ENCODE measurements at places on chromosomes 1 and 21.
A peak's percentile ranks its signal among the peaks of the same experiment; 100 is the strongest.

DNA sequence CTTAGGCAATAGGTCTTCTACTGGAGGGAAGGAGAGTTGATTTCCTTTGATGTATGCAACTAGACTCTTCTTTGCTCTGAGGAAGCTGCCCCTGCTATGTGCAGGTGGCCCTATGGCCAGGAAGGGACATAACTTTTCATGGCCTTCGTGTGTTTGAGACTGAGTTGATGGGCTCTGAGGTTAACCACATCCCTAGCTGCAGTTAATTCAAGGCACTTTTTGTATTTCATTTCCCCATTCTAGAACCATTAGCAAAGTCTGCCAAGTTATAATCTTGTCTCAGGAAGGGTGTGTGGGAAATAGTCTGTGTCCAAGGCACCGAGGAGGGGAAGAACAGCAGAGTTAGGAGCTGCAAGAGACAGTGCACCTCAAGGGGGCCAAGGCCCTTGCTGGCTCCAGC lies 2.5 kb downstream of the FCRL4 start:
- no peak for DNase-seq

DNA sequence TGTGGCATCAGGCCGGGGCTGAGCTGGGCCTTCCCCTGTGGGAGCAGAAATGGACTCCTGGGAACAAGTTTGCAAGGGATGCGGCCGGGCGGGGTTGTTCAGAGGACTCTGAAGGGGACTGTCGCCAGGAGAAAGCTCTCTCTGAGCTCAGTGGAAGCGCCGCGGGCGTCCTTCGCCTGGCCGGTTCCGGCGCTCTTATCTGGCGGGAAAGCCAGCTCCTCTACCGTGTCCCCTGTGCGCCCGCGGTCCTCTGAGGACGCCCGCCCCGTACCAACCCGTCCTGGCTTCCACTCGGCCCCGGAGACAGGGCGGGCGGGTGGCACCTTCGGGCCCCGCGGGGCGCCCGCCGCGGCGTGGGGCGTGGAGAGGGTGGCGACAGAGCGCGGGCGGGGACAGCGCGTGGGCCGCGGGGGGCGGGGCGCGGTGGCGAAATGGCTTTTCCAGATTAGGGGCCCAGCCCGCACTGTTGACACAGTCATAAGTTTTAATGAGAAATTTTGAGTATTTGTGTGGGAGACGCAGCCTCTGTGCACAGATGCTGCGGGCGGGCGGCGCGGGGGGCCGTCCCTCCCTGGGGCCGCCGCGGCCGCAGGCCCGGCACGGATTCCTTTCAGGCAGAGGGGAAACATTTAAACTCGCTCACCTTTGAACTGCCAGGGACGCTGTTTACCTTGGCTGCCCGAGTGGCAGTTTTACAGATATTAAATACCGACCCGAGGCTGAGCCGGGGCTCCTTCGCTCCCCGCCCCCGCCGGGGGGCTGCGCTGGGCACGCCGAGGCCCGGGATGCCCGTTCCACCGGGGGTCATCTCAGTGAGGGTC lies 70.2 kb downstream of the FOXD2 start:
- DNase-seq: no peak

- no peak for DNase-seq
Observed at GRCh38 chr1:150268340-150268704, 494 bp downstream of the APH1A start.

DNA sequence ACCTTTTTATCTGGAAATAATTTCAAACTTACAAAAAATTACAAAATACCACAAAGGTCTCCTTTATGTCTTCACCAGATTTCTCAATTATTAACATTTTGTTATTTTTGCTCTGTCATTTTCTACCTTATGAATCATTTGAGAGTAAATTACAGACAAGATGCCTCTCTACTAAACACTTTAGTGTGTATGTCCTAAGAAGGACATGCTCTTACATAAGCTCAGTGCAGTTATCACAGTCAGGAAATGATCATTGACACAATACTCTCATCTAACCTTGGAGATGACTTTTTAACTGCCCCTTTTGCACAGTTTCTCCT lies 378.9 kb upstream of the RUNX1 start:
- DNase-seq: peak; percentile 65

- DNase-seq: no peak
Observed at GRCh38 chr1:212286556-212287131, 1.4 kb downstream of the PPP2R5A start.

GRCh38 chr1:13783551-13783950 lies 83.6 kb downstream of the PRDM2 start:
- DNase-seq: peak; percentile 52

DNA sequence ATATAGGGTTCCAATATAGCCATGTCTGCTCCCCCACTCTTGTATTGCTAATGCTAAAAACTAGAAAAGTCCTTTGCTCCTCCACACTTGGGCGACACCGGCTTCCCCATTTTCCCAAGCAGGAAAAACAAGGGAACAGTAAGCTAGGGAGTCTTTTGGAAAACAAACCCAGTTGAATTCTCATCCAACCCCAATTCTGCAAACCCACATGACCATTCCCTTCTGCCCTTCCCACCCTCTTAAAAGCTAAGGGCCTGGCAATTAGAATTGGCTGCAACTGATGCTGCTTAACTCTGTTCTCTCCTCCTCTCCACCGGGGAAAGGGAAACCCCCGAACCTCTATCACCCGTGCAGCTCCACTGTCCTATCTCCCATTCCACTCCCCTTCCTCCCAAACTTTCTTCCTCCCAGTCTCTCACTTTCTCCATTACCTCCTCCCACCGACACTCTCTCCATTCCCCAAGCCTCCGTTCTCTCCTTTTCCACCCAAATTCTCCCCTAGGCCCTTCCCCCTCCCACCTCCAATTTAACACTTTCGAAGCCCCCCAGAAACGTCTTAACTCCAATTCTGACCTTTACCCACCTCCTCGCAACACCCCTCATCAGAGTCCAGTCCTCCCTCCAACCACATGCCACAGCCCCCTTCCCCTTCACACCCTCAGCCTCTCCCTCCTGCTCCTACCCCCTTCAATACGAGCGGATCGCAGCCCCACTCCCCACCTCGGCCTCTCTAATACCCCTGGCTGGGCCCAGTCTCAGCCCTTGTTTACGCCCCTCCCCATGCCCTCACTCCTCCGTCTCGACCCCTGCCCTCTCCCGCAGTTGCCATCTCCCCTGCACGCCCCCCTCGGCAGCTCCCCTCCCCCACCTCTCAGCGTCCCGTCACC lies 701 bp downstream of the DEDD start:
- no peak for DNase-seq

DNA sequence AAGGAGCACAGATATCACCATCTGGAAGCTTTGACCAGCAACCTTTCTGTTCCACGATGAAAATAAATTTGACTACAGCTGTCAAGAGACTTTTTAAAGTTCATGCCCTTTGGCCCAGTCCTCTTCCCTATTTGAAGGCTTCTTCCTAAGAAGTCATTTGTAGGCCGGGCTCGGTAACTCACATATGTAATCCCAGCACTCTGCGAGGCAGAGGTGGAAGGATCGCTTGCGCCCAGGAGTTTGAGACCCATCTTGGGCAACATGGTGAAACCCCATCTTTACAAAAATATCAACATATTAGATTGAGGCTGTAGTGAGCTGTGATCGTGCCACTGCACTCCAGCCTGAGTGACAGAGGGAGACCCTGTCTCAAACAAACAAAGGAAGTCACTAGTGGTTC lies 58.3 kb upstream of the IFFO2 start:
- no peak for DNase-seq

DNA sequence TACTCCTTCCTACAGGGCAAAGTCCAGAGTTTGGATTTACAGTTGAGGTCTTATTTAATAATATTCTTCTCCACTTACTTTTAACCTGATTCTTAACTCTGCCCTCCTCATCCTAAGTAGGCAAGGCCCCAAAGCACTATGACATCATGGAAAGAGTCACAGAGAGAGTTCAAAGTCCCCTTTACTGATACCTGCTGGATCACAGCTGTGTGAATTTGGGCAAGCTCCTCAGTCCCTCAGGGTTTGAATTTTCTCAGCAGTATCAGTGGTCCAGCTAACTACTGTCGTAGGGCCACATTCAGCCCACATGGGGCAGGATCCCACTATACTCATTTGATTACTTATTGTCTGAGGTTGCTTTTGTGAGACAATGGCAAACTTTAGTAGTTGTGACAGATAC lies 16.0 kb downstream of the TYW3 start:
- no peak for DNase-seq

DNA sequence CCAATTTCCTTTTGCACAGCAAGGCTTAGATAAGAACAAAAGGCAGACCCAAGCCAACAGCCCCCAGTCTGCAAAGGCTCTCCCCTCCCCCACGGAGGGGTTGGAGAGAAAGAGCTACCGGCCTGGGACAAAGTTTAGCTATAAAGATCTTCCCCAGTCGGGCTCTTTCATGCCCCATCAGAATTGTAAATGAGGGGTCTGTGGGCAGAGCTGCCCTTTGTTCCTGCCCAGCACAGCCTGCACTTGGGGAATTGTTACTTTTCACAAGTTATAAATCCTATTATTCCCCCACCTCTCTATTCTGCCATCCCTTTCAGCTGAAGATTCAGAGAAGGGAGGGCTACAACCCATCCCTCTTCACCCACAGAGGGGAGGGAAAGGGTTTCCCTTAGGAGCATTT lies 3.5 kb downstream of the MYCL start:
- DNase-seq: no peak
